Hematopoietic multipotent progenitor cell treated with erythropoietin and hydrocortisone succinate and interleukin-3 and kit ligand, for 17 days (in vitro differentiated cells): ENCODE measurements at places on chromosomes 6 and 20.

- DNase-seq, result no peak
These were observed 58.2 kb downstream of the SPACA1 start for GRCh38 chr6:88105741-88106340.

DNA sequence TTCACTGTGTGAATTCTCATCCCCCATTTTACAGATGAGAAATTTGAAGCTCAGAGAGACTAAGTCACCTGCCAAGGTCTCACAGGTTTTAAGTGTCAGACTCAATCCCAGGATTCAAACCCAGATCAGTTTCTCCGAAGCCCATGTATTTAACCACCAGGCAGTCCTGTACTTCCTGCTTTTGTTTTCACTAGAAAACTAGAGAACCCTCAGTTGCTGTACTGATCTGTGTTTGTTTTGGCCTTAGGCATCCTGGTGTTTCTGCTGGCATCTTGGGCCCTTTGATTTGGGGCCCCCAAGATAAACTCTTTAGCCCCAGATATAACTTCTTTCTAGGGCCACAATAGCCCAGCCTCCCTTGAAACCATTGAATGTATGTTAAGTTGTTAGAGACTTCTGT lies 36.5 kb downstream of the PPP1R16B start:
- DNase-seq, result no peak

- DNase-seq, result no peak
These were observed 79.3 kb upstream of the NAA20 start for GRCh38 chr20:19937651-19938420.

GRCh38 chr6:147947521-147947920 lies 395.1 kb upstream of the SASH1 start:
- DNase-seq, result no peak

DNA sequence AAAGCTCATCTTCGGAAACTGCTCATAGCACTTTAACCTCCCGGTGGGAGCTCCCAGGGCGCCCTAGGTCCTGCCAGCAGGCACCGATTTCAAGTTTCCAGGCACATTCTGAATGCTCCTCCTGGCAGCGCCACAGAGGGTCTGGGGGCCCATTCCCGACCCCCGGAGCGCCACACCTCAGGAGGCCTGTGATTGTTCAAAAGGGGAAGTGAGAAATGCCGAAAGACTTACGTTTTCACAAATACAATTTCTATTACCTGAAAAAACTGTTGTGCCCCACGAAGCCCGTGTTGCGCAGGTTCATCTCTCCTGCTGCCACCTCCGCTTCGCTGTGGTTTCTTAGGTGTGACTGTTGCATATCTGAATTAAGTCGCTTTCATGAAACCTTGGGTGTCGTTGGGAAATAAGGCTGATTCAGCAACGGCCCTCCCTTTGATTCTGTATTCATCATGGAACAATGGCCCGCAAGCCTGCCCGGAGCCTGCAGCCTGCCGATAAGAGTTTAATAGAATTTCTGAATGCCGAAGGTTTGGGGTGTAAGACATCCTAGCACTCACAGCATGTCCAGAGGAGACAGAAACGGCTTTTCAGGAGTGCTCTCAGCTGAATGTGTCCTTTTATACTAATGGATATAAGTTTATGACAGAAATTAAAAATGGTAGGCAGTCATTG lies 1.9 kb upstream of the MYT1 start:
- no peak for DNase-seq

GRCh38 chr6:64732888-64733287 lies 974.1 kb downstream of the EYS start:
- no peak for DNase-seq

- no peak for DNase-seq
These were observed 10.6 kb downstream of the TEAD3 start for GRCh38 chr6:35486005-35486925.

- DNase-seq, result no peak
These were observed 26.0 kb downstream of the CEBPB start for GRCh38 chr20:50216543-50217206.

DNA sequence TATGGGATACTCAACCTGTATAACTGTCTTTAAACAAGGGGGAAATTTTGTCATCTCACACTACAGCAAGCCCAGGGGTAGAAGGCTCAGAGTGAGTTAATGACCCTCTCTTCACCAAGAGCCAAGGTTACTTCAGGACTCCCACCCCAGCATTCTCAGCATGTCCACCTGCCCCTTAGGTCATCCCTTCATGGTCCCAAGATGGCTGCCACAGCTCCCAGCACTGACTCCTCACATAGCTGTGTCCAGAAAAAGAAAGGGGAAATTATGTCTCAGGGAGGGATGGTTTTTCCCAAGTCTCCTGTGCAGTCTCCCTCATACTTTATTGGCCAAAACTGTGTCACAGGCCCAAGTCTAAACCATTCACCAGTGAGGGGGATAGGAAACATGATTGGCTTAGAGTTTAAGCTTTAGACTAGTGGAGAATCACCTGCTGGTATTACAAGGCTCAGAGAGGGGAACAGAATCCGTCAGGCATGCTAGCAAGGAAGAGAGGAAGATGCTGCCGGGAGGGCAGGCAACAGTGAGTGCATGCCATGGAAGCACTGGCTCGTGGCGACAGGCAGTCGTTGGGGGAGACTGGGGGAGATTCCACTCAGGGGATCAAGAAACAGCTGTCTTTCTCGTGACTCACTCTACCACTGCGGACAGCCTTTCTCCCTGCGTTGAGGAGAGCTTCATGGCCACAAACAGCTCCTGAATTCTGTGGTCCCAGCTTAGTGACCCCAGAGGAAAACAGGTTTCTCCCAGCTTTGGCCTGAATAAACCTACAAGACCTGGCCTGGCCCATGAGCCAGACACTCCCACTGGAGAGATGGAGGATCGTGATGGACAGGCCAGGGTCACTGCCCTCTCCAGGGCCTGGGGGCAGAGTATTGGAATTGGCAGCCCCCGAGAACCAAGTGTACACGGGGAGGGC lies 37.2 kb downstream of the HM13 start:
- no peak for DNase-seq

- DNase-seq, result no peak
These were observed 49.7 kb downstream of the DAAM2 start for GRCh38 chr6:39841923-39842322.

- no peak for DNase-seq
These were observed 28.2 kb upstream of the STX16 start for GRCh38 chr20:58622671-58623578.

- no peak for DNase-seq
These were observed 118.2 kb upstream of the RIPOR2 start for GRCh38 chr6:25053875-25054371.

GRCh38 chr20:20518263-20518662 lies 150.4 kb downstream of the INSM1 start:
- DNase-seq, result no peak

- no peak for DNase-seq
These were observed 1.1 kb downstream of the VAPB start for GRCh38 chr20:58389968-58390658.

- DNase-seq, result no peak
These were observed 85.4 kb upstream of the GPR6 start for GRCh38 chr6:109892451-109893435.

- DNase-seq, result no peak
These were observed 78.9 kb downstream of the OLIG3 start for GRCh38 chr6:137415127-137415833.

DNA sequence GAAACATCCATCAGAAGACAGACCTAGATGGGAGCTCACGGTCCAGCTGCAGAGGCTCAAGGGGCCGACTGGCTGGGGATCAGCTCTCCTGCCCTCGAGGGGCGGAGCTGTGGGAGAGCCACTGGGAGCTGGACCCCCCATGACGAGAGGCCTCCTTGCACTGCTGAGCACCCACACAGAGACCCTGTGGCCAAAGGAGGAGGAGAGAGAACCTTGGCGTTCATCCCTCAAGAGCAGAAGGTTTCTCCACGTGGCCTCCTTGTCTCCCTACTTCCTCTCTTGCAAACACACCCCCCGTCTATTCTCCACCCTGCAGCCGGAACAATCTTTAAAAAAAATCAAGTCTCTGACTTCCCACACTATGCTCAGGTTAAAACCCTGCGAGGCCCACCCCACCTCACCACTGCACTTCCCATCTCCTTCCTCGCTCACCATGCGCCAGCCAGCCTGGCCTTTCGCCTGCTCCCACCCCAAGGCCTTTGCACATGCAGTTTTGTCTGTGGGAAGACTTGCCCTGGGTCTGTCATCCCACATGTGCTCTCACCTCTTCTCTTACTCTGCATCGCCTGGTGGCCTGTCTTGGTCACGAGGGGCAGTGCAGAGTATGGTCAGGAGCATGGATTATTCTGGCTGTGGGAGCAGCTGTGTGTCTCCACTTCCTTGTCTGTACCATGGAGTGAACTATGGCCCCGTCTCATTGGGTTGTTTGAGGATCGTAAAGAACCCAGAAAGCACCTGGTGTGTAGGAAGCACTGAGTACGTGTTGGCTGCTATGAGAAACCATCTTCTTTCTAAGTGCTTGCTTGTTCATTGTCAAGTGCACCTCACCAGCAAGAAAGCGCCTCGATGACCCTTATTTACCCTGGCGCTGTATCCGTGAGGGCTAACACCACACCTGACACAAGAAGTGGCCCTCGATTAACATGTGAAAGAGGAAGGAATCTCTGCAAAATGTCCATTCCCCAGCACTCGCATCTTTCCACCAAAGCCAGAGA lies 32.9 kb downstream of the PMEPA1 start:
- no peak for DNase-seq

DNA sequence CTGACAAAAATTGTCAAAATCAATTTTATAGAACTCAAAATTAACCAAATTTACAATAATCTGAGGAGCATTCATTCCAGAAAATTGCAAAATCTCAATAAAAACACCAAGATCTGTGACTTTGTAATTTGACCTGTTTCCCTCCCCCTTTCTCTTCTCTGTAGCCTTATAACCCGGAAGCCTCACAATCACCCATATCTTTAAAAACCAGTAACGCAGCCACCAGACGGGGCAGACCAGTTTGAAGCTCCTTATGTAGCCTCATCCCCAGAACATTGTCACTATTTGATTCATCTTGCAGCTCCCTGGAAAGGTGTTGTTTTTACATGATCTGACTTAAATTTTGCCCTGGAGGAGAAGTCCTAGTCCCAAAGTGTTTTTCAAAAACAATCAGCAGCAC lies 27.5 kb upstream of the TGM6 start:
- DNase-seq, result no peak

GRCh38 chr6:159213405-159213804 lies 44.2 kb downstream of the FNDC1 start:
- no peak for DNase-seq

GRCh38 chr6:37525460-37526357 lies 26.0 kb upstream of the CCDC167 start:
- DNase-seq, result no peak

GRCh38 chr6:12661432-12662089 lies 55.0 kb upstream of the PHACTR1 start:
- DNase-seq, result no peak
